ENCODE measurements at places on chromosomes 16 and 17.

DNA sequence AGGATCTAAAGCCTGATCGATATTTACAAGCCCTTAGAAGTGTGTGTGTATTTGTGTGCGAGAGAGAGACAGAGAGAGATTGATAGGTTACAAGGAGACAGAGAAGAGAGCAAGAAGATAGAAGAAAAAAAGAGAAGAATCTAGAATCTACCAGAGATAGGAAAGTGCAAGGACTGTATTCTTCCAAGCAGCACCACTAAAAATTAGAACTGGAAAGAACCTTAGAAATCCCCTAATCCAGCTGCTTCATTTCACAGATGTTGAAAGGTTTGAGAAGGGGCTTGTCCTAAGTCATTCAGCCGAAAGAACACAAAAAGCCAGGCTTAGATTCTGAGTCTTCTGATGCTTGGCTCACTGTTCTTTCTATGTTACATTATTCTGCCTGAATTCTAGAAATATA lies 92.2 kb downstream of the HS3ST3A1 start:
- no peak for DNase-seq

DNA sequence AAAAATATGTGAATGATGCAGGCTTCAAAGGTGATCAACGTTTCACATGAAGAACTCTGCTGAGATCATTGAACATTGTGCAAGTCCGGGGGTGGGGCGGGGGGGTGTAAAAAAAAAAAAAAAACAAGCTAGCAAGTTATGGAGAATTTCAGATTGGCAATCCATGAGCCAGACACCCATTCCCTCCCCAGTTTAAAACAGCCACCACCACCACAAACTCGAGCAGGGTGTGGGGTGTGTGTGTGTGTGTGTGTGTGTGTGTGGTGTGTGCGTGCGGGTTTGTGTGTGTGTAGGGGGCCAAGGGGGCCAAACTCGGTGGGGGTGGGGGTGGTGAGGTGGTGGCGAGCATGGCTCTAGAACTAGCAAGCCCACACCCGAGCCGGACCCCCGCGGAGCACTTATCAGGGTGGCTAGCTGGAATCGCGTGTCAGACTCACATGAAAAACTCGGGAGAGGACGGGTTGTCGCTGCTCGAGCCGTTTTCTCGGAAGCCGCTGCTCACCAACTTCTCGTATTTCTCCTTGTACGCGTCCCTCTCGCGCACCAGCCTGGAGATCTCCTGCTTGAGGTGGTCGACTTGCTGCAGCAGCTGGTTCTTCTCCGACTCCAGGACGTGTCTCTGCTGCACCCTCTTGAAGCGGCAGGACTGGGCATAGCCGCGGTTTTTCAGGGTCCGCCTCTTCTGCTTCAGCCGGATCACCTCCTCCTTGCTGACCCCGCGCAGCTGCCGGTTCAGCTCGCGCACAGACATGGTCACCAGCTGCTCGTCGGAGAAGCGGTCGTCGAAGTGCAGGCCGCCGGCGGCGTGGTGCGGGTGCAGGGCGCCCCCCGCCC lies 2.0 kb downstream of the MAF start:
- DNase-seq: peak; percentile 35

- no peak for DNase-seq
These were observed 164.1 kb downstream of the CMIP start for GRCh38 chr16:81608523-81609209.

DNA sequence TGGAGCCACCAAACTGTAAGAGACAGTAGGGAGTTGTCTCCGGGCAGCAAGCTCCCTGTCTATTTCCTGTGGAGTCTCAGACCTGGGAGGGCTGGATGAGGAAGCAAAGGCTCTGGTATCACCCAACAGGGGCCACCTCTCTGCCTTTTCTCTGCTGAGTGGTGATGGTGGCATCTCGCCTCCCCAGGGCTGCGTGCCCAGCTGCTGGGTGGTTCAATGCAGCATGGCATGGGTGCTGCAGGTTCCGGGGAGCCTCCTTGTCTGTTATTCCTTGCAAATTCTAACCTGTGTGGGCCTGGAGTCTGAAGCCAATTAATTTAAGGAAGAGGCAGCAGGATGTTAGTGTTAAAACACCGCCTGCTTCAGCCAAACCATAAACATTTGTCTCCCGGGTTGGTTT lies 78.2 kb downstream of the CCDC182 start:
- no peak for DNase-seq

DNA sequence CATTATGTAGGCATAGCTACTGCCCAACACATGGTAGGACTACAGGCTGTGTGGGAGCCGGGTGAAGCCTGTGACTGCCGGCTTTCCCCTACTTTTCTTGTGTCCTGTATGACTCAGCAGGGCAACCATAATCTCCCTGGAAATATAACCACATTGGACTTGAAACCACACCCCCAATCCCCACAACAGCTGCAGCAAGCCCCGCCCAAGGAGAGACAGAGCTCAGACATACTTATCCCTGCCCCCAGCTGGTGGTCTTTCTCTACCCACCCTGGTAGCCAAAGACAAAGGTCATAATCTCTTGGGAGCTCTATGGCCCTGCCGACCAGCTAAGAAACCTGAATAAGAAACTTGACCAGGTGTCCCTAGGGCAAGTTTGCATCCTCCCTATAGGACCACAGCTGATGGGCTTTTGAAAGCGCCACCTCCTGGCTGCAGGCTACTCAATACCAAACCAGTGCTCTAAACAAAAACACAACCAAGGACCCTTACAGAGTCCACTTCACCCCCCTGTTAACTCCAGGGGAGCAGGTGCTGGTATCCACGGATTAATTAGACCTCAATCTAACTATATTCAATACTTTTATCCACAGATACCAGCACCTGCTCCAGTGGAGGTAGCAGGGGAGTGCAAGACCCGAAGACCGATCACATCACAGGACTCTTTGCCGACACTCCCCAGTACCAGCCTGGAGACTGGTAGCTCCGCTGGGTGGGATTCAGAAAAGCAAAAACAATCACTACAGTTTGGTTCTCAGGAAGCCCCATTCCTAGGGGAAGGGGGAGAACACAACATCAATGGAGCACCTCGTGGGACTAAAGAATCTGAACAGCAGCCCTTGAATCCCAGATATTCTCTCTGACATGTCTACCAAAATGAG lies 91.2 kb downstream of the IRX5 start:
- no peak for DNase-seq

GRCh38 chr16:68732741-68733399 lies 4.2 kb upstream of the CDH1 start:
- DNase-seq: no peak

- no peak for DNase-seq
These were observed 30.3 kb upstream of the SRCIN1 start for GRCh38 chr17:38636054-38636453.

- no peak for DNase-seq
These were observed 20.5 kb upstream of the JPH3 start for GRCh38 chr16:87581857-87582215.

GRCh38 chr17:61127960-61128359 lies 271.7 kb upstream of the TBX2 start:
- DNase-seq: no peak

GRCh38 chr16:12329246-12329995 lies 352.9 kb downstream of the SNX29 start:
- DNase-seq: no peak

GRCh38 chr16:1261131-1261892 lies 5.4 kb downstream of the TPSD1 start:
- no peak for DNase-seq

- no peak for DNase-seq
These were observed 1.5 kb upstream of the CARD14 start for GRCh38 chr17:80168371-80168770.

DNA sequence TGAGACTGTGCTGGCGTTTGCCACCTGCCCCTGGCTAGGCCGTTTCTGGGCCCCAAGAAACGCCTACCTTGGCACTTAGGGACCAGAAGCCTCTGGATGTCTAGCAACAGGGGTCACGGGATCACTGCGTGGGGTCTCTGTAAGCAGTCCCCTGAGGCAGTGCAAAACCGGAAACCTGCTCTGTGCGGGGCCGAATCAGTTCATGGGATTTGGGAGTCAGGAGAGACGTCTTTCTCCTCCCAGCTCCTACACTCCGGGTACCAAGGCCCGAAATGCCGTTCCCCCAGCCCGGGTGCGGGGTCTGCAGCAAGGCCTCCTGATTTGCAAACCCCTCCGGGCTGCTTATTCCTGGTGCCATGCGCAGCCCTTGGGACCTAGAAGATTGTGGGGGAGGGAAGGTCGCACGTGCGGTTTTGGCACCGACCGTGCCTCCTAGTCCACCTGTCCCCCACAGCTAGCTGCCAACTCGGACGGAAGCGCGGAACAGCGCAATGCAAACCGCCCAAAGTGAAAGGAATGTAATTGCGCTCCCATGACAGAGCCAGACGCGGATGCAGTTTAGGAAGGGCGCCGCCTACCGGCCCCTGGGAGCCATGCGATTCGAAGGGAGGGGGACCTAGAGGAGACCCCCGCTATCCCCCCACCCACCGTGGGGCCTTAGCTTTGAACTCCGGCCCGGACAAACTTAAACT lies 6.5 kb downstream of the IRX5 start:
- DNase-seq: no peak

DNA sequence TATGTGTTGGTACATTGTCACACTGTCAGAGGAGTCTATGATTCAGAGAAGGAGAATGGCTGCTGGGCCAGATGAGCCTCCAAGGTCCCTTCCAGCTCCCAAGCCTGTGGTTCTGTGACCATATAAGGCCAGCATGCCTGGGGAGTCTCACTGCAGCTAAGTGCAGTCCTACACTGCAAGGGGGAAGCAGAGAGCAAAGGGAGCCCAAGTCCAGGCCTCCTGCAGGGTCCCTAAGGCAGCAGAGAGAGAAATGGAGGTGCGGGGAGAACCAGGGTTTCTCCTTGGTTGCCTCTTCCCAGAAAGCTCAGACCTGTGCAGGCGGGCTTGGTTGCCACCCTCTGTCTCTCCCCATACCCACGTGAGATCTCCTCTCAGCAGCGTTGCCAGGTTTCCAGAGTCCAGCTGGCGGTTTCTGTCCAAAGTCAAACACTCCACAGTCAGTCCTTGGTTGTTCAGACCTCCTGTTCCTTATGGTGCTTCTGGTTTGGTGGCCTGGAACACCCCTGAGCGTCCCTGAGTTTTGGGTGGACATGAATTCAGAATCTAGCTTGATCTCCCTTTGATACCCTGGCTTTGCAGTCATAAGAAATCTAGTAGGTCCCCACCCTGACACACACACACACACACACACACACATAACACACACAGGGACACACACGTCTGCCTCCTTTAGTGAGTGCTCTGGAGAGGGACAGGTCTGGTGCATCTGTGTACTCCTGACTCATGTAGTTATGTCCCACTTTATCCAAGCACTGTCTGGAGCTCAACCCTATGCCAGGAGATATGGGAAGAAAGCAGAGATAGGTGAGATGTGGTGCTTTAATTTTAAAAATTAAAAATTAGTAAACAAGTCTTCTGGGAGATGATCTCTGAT lies 78.8 kb downstream of the GNAO1 start:
- peak; percentile 71 for DNase-seq

- DNase-seq: no peak
These were observed 162.4 kb downstream of the PPM1E start for GRCh38 chr17:58918072-58918471.

- peak; percentile 13 for DNase-seq
These were observed 19.1 kb downstream of the OSBPL7 start for GRCh38 chr17:47802341-47803022.

- no peak for DNase-seq
These were observed 49.5 kb downstream of the DNAH2 start for GRCh38 chr17:7767004-7767403.

DNA sequence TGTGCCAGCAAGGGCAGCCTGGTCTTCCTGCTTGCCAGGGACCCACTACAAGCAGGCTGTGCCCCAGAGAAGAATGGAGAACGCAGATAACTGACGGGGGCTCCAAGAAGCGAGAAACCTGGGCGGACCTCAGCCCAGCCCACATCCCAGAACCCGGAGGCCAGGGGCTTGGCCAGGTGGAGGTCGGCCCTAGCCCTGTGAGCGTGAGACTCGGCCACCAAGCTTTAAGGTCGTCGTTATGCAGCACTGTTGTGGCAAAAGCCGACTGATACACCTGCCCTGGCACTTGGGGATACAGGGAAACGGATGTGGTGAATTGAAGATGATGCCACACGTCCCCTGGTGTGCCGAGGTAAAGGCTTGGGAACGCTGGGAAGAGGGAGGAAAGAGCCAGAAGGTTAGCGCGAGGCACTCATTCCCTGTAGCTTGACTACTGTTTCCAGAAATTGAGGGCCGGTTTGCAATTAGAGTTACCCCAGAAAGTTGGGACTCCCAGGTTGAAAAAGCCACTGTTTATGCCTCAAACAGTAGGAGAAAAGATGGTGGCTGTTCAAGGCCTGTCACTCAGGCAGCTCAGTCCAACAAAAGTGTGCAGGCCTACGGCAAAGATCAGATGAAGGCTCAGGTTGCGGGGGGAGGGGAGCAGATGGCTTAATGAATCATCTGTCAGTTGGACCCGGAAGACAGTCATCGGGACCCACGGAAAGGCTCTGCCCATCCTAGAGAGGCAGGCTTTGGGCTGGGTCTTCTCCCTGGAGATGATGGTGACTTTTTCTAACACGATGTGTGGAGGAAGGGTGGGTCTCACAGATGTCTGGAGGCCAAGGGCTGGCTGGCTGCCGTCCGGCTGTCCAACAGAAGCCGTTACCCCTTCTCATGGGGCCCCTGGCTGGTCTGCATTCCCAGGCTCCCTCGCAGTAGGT lies 45.6 kb upstream of the BAHCC1 start:
- no peak for DNase-seq
